ENCODE measurements at places on chromosomes 2 and 18. TPM values are rescaled to one million over a fixed set of nuclear protein-coding genes. Genes with fewer than 3 reads are reported as not detected.

DNA sequence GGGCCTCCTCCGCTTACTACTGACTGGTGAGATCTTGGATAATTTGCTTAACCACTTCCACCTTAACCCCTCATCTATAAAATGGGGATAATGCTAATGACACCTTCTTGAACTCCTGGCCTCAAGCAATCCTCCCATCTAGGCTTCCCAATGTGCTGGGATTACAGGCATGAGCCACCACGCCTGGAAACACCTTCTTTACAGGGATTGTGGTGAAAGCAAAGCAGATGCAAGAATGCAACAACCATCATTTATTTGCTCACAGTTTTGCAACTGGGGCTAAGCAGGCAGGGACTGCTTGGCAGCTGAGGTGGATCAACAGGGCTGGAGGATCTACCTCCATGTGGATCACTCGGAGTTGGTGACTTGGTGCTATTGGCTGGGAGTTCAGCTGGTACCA is 76.2 kb upstream of the ZNF532 start:
- H3K27ac ChIP-seq: peak overlapping the region; percentile 94
- H3K4me3 ChIP-seq: peak overlapping the region; percentile 16
- DNase-seq: no peak
- no peaks in the 10 kb centered on the region for H3K27me3 ChIP-seq
- H3K36me3 ChIP-seq: no peaks in the 10 kb centered on the region
- H3K4me1 ChIP-seq: peaks cover 64% of the 10 kb centered on the region

- no peak for DNase-seq
- H3K27ac ChIP-seq: no peak overlapping the region
- peak overlapping the region; percentile 11 for H3K4me3 ChIP-seq
- H3K4me1 ChIP-seq: peaks cover 11% of the 10 kb centered on the region
These were observed 201.8 kb upstream of the KLHL14 start for GRCh38 chr18:32974421-32975162.

GRCh38 chr2:58067001-58067400 is 20.4 kb downstream of the VRK2 start:
- no peak overlapping the region for H3K4me3 ChIP-seq
- peaks cover 8% of the 10 kb centered on the region for H3K4me1 ChIP-seq
- DNase-seq: no peak
- H3K36me3 ChIP-seq: peaks cover 27% of the 10 kb centered on the region

DNA sequence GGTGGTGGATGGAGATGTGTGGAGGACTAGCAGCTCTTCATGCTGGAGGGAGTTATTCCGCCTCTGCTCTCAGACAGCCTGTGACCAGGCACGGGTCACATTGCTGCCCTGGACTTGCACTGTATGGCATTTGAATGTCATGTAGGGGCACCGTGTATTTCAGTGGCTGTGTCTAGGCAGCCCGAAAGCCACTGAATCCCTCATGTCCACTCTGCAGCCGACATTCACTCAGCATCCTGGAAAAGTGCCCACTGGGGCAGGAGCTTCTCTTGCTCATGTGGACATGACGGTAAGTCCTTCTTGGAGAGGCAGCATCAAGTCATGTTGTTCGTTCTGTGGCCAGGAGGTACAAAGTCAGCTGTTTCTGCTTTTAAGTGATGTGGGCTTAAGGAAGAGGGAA is 127.9 kb downstream of the SH3RF3 start:
- no peak overlapping the region for H3K27ac ChIP-seq
- no peak overlapping the region for H3K4me3 ChIP-seq
- H3K36me3 ChIP-seq: no peaks in the 10 kb centered on the region
- DNase-seq: no peak

DNA sequence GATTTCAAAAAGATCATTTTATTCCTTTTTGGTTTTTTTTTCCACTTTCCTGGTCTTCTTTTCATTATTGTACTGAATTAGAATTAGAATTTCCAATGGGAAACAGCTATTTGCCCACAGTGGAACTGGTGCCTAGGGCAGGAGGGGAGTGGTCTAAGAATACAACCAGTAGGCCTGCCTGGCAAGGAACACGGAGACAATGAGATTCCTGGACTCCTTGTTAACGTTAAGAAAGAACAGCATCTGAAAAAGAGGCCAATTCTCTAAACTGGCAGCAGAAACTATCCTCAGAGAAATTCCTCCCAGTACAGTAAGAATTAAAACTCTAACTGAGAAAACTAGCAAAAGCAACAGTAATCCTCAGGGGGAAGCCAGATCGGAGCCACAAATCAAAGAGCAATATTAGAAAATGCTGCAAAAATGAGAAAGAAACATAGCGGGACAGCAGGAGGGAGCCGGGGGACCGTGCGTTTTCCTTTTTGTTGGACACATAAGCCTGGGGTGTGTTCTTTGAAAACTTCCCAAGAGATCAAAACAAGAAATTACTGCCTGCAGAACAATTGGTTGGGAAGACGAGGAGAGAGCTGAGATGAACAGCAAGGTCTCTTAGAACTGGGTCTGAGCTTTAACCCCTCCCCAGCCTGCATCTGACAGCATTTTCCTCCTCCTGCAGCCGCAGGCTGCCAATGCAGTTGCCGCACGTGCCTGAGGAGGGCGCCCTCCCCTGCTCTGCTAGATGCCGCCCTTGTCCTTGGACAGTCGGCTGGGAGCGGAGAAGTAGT is 776.0 kb downstream of the TSN start:
- H3K4me3 ChIP-seq: no peak overlapping the region
- no peaks in the 10 kb centered on the region for H3K27me3 ChIP-seq
- peaks cover 13% of the 10 kb centered on the region for H3K4me1 ChIP-seq
- no peaks in the 10 kb centered on the region for H3K36me3 ChIP-seq

DNA sequence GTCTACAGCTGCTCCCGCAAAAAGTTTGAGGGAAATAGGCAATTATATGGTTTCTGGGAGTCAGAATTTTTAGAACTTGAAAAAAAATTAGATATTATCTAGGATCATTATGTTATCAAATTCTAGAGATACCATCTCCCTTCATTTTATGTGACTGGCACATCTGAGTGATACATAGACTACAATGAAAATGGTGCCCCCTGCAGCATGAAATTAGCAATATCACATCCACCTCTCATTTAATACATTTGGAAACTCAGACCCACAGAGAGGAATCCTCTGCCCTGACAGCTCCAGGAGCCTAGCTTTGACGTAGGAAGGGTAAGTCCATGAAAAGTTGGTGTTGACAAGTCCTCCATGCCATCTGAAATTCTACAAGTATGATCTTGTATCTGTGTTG is 381.6 kb downstream of the SUCLG1 start:
- no peaks in the 10 kb centered on the region for H3K27me3 ChIP-seq
- no peak overlapping the region for H3K27ac ChIP-seq
- no peaks in the 10 kb centered on the region for H3K36me3 ChIP-seq
- no peaks in the 10 kb centered on the region for H3K4me1 ChIP-seq
- DNase-seq: peak; percentile 29

GRCh38 chr2:173696274-173696673 is 268.9 kb downstream of the SP3 start:
- H3K27ac ChIP-seq: no peak overlapping the region
- H3K36me3 ChIP-seq: no peaks in the 10 kb centered on the region
- no peak overlapping the region for H3K4me3 ChIP-seq
- H3K4me1 ChIP-seq: no peaks in the 10 kb centered on the region
- no peaks in the 10 kb centered on the region for H3K27me3 ChIP-seq

DNA sequence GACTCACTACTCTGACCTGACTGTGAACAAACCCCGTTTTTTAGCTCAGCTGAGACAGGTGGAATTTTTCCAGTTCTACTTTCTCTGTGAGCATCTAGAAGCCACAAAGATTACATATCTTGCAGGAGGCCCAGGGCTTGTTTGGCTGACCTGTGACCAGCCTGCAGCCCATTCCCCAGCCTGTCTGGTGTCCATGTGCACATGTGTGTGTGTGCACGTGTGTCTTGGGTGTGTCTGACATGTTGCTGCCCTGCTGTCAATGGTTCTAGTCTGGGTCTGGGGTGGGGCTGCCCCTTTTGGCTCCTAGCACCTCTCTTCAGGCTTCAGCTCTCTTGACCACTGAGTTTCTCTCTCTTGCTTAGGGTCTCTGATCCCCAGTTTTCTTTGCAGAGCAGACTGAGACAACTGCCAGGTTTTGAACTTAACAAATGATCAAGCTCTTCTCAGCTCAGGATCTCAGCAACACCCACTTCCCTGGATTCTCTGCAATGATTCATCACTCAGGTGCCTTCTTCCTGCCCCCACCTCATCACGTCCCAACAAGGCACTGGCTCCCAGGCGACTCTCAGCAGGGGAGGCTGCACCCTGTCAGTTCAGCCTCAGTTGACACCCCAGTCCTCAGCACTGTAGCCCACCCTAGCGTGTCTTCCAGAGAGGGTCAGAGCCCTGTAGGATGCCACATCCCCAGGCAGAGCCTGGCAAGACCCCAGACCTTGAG is 130.3 kb downstream of the CELF4 start:
- peak overlapping the region; percentile 62 for H3K27ac ChIP-seq
- no peaks in the 10 kb centered on the region for H3K4me1 ChIP-seq
- no peaks in the 10 kb centered on the region for H3K36me3 ChIP-seq
- no peaks in the 10 kb centered on the region for H3K27me3 ChIP-seq
- H3K4me3 ChIP-seq: no peak overlapping the region

DNA sequence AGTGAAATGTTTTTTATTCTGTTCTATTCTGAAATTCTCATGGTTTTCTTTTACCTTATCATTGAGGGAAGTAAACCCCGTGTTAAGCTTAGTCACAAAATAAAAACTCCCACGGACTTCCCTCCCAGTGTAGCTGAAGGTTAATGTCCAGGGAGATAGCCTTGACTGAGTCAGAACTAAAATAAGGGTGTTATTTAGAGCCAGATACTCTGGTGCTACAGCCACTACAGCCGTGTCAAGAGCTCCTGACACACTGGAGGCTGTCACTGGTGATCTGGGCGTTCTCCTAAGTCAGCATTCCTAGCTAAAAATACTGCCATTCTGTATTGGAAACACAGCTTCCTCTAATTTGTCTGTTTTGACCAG is 82.0 kb upstream of the RANBP2 start:
- H3K36me3 ChIP-seq: peaks cover 3% of the 10 kb centered on the region
- no peak for DNase-seq
- H3K4me3 ChIP-seq: no peak overlapping the region

DNA sequence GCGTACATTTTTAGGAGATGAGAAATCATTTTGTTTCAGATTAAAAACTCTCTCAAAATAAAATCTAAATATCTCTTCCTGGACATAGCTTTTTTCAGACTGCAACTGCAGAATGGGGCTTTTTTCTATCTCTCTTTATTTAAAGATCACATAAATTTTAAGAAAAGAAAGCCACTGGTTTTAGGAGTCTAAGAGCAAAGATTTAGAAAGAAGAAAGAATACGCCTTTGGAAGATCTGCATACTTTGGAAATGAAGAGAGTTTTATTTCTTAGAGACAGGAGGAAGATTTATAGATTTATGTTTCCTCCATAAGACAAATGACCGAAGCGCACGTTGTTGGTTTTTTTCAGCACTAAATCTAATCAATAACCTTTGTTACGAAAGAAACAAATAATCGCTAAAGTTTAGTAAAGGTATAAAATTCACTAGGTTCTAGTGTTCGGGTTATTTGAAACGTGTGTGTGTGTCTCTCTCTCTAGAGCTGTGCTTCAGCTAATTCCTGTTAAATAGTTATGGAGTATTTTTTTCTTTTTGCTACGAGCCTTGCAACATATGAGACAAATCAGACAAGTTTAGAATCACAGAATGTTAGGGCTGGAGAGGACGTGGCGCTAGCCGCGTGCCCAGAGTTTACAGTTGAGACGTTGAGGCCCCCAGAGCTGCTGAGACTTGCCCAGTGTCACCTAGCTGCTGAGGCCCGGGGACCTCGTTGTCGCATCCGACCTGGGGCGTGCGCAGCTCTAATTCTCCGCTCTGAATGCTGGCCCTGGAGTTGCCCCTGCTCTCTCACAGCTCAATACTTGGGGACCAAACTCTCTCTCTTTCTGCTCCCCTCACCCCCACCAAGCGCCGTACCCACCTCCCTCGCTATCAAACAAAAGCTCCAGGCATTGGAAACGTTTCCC is 69.9 kb downstream of the CTAGE1 start:
- peaks cover 40% of the 10 kb centered on the region for H3K4me1 ChIP-seq
- peaks cover 81% of the 10 kb centered on the region for H3K27me3 ChIP-seq
- H3K4me3 ChIP-seq: peak overlapping the region; percentile 57
- no peaks in the 10 kb centered on the region for H3K36me3 ChIP-seq

DNA sequence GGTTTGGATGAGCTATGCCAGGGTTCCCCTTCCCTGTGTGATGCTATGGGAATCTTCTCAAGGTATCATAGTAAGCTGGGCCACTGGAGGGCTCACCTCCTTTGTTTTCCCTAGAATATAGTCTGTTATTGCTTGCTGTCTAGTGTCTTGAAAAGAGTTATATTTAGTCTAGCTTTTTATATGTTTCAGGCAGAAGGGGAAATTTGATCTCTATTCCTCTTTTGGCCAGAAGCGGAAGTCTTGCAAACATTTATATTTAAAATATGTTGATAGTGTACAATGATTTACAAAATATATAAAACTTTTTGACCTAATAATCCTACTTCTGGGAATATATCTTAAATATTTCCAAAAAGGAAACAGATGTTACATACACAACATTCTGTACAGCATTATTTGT is 260.7 kb downstream of the FHOD3 start:
- DNase-seq: no peak
- no peak overlapping the region for H3K27ac ChIP-seq

DNA sequence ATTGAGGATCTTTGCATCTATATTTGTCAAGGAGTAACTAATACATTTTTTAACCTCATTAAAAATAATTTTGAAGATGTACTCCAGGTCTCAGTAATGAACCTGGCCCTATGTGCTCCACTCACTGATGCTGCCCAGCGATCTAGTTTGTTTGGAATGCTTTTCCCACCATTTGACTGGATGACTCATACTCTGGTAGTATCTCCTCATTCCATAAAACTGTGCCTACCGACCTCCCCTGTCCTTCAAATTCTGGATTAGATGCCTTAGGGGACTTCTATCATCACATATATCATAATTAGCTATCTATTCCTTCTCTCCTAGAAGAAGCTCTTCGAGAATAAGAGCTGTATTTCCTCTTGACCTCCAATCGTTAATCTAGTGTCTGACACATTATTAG is 83.8 kb downstream of the FAM117B start:
- H3K4me1 ChIP-seq: peaks cover 7% of the 10 kb centered on the region
- peaks cover 18% of the 10 kb centered on the region for H3K36me3 ChIP-seq
- H3K4me3 ChIP-seq: no peak overlapping the region

- no peaks in the 10 kb centered on the region for H3K4me1 ChIP-seq
- no peak for DNase-seq
- H3K4me3 ChIP-seq: no peak overlapping the region
- H3K36me3 ChIP-seq: no peaks in the 10 kb centered on the region
These were observed 167.1 kb upstream of the DOK6 start for GRCh38 chr18:69233465-69234054.

DNA sequence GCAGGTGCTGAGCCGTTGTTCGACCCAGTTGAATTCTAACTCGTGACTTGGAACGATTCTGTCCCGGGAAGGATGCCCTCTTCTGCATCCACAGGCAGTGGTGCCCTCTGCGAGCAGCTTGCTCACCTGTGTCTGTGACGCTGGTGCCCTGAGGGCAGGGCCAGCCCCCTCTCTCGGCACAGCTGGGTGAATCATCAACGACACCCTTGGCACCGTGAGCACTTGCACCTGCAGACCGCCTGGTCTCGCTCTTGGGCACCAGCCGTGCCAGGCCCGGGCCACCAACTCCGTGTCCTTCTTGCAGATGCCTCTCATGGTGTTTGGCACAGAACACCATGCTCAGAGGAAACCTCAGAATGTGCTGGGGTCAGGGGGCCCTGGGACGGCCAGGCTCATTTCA is 75.0 kb downstream of the SLC66A2 start:
- H3K27me3 ChIP-seq: no peaks in the 10 kb centered on the region
- H3K27ac ChIP-seq: no peak overlapping the region
- H3K4me3 ChIP-seq: no peak overlapping the region
- H3K36me3 ChIP-seq: no peaks in the 10 kb centered on the region

Gene WDR33
- total RNA-seq: 80.5 TPM

Gene SERPINB5
- not detected for total RNA-seq

Gene WNT10A
- total RNA-seq: not detected

Gene IL36B
- total RNA-seq: not detected

Gene C2orf66
- total RNA-seq: 0.23 TPM

Gene CD226
- 0.40 TPM for total RNA-seq

Gene ANKRD36
- 36.0 TPM for total RNA-seq

Gene AP1S3
- 5.0 TPM for total RNA-seq

Gene FBXO41
- total RNA-seq: 3.7 TPM

Measured in neural crest cell (in vitro differentiated cells).